ENCODE measurements at places on chromosomes 2 and 18.

- DNase-seq = no peak
Observed at GRCh38 chr2:97966545-97967215, 29.1 kb downstream of the TMEM131 start.

DNA sequence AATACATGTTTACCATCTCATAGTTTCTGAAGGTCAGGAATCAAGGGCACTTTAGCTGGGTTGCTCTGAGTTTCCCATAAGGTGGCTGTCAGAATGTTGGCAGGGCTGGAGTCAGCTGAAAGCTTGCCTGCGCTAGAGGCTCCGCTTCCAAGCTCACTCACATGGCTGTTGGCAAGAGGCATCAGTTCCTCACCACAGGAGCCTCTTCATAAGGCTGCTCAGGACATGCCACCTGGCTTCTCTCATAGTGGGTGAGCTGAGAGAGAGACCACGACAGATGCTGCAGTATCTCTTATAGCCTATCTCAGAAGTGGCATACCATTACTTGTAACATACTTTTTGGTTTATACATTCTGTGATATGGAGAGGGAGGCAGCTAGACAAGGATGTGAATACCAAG is 7.2 kb downstream of the HADHB start:
- no peak for DNase-seq

GRCh38 chr2:40395169-40396073 is 56.5 kb downstream of the SLC8A1 start:
- DNase-seq = no peak

DNA sequence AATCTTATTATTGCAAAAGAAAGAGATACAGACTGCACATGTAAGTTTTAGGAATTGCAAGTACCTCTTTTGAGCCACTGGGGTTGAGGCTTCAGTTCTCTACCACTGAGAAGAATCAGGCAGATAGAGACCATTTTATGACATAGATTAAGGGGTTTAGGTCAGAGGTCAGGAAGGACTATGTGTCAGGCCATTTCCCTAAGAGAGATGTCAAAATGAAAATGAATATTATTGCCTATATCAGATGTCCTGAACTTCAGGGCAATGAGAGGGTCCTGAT is 113.7 kb downstream of the GATA6 start:
- no peak for DNase-seq

DNA sequence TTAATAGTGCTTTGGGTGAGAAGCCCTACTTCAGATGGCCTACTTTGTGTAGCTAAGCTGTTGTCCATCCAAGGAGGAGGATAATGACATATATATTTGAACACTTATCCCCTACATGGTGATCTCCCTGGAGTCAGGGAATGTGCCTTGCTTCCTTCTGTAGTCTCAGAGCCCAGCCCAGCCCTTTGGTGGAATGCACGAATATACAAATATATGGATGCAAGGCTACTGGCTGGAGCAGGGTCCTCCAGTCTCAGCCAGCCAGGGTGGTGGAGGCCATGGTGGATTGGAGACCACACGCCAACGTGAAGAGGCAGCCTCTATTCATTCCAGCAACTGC is 150.6 kb upstream of the RIOK3 start:
- no peak for DNase-seq

DNA sequence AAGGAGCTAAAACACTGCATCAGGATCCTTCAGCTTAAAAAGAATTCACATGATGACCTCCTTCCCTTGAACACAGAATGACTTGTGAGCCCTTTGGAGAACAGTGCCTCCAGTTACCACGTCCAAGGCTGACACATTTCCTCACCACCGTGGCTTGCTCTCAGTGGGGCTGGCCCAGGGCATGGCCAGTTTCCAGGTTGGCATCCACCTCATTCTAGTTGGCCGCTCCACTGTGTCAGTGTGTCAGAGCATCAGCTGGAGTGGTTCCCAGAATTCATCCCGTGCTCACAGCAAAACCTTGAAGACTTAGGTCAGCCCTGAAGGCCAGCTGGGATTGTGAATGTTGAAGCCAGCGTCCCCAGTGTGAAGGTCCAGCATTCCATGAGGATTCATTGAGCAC is 158.5 kb downstream of the INSIG2 start:
- no peak for DNase-seq

- no peak for DNase-seq
Observed at GRCh38 chr18:45801416-45802004, 24.0 kb upstream of the SIGLEC15 start.

DNA sequence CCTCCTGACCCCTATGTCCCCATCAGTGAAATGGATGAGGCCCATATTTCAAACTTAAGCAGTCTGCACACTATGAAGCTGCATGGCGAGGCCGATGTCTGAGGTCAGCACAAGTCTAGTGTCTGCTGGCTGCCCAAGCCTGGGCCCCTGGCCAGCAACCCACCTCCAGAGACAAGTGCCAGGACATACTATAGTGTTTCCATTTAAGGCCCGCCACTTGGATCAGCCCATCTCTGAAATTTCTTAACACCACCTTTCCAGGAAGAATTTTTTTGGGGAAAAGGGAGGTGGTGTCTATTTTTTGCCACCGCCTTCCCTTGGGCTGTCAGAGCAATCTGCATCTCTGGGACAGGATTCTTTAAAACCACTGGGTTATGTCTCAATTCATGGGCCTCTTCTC is 1.8 kb downstream of the ACVR1 start:
- DNase-seq = no peak

DNA sequence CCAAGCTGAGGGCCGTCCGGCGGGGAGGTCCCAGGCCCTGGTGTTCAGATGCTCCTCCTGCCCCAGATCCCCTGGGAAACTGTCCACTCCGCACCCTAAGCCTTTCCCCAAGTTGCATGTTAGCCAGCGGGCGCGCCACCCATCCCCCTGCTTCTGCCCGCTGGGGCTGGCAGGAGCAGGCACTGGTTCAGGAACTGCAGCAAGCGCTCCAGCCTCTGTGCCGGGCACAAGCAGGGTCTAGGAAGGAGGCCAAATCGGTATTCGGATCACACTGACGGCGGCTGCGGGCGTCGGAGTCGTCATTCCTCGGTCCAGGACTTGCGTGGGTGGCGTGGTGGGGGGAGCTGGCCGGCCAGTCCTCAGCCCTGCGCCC is 53.7 kb downstream of the FAM168B start:
- DNase-seq = no peak

Measured in stimulated activated CD8-positive, alpha-beta memory T cell treated with anti-CD3 and anti-CD28 coated beads, Interleukin-2, amount 100 ng/mL, for 48 hours (primary cell).